ENCODE measurements at places on chromosomes 11 and 22. TPM values are rescaled to one million over a fixed set of nuclear protein-coding genes. Genes with fewer than 3 reads are reported as not detected.
A peak's percentile ranks its signal among the peaks of the same experiment; 100 is the strongest.

Gene TRIM48
- not detected for total RNA-seq

Gene GGTLC3
- total RNA-seq: not detected

GRCh38 chr22:35552196-35552842, 11.7 kb downstream of the RASD2 start:
- H3K4me3 ChIP-seq: no peak overlapping the region
- DNase-seq: no peak
- H3K27ac ChIP-seq: no peak overlapping the region
- H3K4me1 ChIP-seq: peaks cover 28% of the 10 kb centered on the region
- H3K36me3 ChIP-seq: peaks cover 13% of the 10 kb centered on the region
- H3K27me3 ChIP-seq: no peaks in the 10 kb centered on the region

- H3K27ac ChIP-seq: peak overlapping the region; percentile 27
- no peaks in the 10 kb centered on the region for H3K36me3 ChIP-seq
Observed at GRCh38 chr11:130728185-130729180, 187.8 kb downstream of the SNX19 start.

GRCh38 chr11:74142624-74143023, 28.2 kb downstream of the C2CD3 start:
- no peak overlapping the region for H3K27ac ChIP-seq
- no peaks in the 10 kb centered on the region for H3K27me3 ChIP-seq
- H3K4me1 ChIP-seq: no peaks in the 10 kb centered on the region
- H3K36me3 ChIP-seq: peaks cover 1% of the 10 kb centered on the region
- DNase-seq: no peak
- no peak overlapping the region for H3K4me3 ChIP-seq

- H3K27ac ChIP-seq: no peak overlapping the region
- peaks cover 9% of the 10 kb centered on the region for H3K4me1 ChIP-seq
- H3K4me3 ChIP-seq: no peak overlapping the region
- no peaks in the 10 kb centered on the region for H3K27me3 ChIP-seq
- H3K36me3 ChIP-seq: peaks cover 76% of the 10 kb centered on the region
Observed at GRCh38 chr22:23263651-23264555, 83.6 kb downstream of the BCR start.

DNA sequence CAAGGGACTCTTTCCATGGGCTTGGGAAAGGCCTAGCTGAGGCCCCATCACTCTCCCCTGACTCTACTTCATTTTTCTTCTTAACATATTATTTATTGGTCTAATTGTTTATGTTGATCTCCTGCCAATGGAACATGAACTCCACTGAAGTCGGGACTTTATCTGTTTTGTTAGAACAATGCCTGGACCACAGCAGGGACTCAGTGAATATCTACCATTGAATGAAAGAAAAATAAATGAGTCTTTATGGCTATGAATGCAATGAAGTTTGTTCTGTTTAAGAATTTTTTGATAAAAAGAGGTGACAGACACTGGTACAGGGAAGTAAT, 112.3 kb downstream of the ADAMTS15 start:
- H3K4me3 ChIP-seq: no peak overlapping the region
- no peaks in the 10 kb centered on the region for H3K4me1 ChIP-seq
- H3K27me3 ChIP-seq: no peaks in the 10 kb centered on the region
- no peak overlapping the region for H3K27ac ChIP-seq

- peaks cover 19% of the 10 kb centered on the region for H3K4me1 ChIP-seq
- no peak for DNase-seq
- peaks cover 2% of the 10 kb centered on the region for H3K27me3 ChIP-seq
- peak overlapping the region; percentile 75 for H3K4me3 ChIP-seq
- peak overlapping the region; percentile 89 for H3K27ac ChIP-seq
Observed at GRCh38 chr11:110710628-110711381, 1.4 kb downstream of the ARHGAP20 start.
